A549 treated with DMSO at 1 μM for 4 hours (cell line): ENCODE measurements at places on chromosomes 3 and 15. TPM values are rescaled to one million over a fixed set of nuclear protein-coding genes. Genes with fewer than 3 reads are reported as not detected.

The KBTBD12 gene
- not detected in 5 replicates for total RNA-seq

The CACNA2D2 gene
- 0.36 to 0.78 TPM (median 0.42 TPM) in 5 replicates for total RNA-seq

The GNL3 gene
- total RNA-seq, result 99.4 to 152 TPM (median 112 TPM) in 5 replicates

The BHLHE40 gene
- 99.8 to 115 TPM (median 111 TPM) in 5 replicates for total RNA-seq

The ASB14 gene
- not detected in 5 replicates for total RNA-seq

The TUSC7 gene
- not detected in 5 replicates for total RNA-seq

The TMEM108 gene
- not detected in 5 replicates for total RNA-seq

The TRPM1 gene
- total RNA-seq, result not detected in 5 replicates

The CD200 gene
- not detected in 5 replicates for total RNA-seq

The GABRG3 gene
- 0.12 to 0.60 TPM (median 0.36 TPM) in 5 replicates for total RNA-seq

The SLC24A5 gene
- total RNA-seq, result not detected in 5 replicates

The AMT gene
- total RNA-seq, result 0.24 to 0.62 TPM (median 0.26 TPM) in 5 replicates

The NEO1 gene
- 32.8 to 37.7 TPM (median 33.4 TPM) in 5 replicates for total RNA-seq

The ZNF662 gene
- total RNA-seq, result not detected in 5 replicates

The KNG1 gene
- 0.17 TPM in 1 of 5 replicates, not detected in the others for total RNA-seq
